ENCODE measurements at places on chromosomes 6 and 20. TPM values are rescaled to one million over a fixed set of nuclear protein-coding genes. Genes with fewer than 3 reads are reported as not detected.
A peak's percentile ranks its signal among the peaks of the same experiment; 100 is the strongest.

DNA sequence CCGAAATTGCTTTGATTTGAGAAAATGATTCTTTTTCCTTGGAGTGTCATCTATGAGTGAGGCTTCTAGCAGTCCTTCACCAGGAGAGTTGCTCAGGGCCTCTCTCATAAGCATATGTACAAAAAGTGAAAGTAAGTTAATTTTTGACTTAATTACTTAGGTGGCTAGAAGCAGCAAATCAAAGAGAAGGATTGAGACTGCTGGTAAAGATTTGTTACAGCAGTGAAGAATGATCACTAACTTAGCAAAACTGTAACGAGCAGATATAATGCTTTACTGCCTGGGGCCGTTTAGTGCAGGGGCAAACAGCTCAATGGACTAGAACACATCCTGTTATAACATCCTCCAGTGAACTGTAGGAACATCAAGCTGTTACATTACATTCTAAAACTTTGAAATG is 167.8 kb upstream of the RIPOR2 start:
- no peak for DNase-seq

FARS2 gene
- total RNA-seq, result 16.4 TPM

CRYBG1 gene
- total RNA-seq, result 3.5 TPM

DNA sequence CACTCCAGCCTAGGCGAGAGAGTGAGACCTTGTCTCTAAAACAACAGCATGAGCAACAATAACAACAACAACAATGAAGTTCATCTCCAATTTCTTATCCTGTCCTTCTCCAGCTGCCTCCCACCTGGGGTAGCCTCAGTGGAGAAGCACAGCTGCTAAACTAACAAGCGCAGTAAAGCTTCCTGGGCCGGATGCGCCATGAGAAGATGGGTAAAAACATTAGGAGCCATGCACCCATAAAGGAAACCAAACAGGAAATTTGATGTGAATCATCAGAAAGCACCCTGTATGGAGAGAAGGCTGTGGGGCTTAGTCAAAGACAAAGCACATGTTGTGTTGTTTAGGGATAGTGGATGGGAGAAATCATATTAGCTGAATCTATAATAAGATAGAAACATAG is 61.1 kb upstream of the CCN6 start:
- DNase-seq, result no peak

- DNase-seq, result no peak
These were observed 973.3 kb downstream of the EPHA7 start for GRCh38 chr6:92446052-92446451.

GRCh38 chr6:123226398-123226797 is 230.4 kb downstream of the CLVS2 start:
- DNase-seq, result no peak

DNA sequence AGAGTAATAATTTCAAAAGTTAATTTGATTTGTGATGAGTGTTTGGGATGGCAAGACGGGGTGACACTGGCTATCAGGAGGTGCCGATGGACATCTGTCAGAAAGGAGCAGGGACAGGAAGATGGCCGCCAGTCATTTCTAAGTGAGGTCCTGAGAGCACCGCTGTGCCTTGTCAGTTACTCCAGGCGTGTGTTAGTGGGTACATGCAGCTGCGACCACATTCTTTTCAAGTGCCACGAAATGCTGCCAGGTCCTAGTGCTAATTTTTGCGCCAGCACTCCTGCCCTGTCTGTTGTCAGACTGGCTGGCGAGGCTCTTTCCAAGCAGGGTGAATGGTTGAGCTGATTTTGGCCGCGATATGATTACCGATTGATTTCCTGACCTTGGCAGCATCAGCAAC is 64.6 kb upstream of the INSM1 start:
- no peak for DNase-seq

DNA sequence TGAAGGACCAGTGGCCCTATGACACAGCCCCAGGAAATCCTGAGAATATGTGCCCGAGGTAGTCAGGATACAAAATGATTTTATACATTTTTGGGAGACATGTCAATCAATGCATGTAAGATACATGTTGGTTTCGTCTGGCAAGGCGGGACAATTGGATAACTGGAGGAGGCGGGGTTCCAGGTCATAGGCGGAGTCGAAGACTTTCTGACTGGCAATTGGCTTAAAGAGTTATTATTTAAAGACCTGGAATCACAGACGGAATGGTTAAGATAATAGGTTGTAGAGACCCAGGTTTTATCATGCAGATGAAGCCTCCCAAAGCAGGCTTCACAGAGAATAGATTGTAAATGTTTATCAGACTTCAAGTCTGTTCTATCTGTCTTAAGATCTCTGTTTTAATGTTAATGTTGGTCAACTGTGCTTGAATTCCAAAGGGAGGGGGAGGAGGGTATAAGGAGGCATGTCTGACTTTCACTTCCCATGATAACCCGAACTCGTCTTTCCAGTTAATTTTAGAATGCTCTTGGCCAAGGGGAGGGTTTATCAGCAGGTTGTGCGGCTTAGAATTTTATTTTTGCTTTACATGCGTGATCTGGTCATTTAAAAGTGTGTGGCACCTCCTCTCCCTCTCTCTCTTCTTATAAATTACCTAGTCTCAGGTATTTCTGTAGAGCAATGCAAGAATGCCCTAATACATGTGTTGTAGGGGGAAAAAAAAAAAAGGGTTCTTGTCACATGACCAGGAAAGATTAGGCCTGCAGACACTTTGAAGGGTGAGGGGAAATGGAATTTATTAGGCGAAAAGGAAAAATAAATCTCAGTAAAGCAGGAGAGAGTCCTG is 230.7 kb downstream of the NFATC2 start:
- no peak for DNase-seq

GRCh38 chr20:43755390-43755789 is 28.6 kb upstream of the GTSF1L start:
- no peak for DNase-seq

DNA sequence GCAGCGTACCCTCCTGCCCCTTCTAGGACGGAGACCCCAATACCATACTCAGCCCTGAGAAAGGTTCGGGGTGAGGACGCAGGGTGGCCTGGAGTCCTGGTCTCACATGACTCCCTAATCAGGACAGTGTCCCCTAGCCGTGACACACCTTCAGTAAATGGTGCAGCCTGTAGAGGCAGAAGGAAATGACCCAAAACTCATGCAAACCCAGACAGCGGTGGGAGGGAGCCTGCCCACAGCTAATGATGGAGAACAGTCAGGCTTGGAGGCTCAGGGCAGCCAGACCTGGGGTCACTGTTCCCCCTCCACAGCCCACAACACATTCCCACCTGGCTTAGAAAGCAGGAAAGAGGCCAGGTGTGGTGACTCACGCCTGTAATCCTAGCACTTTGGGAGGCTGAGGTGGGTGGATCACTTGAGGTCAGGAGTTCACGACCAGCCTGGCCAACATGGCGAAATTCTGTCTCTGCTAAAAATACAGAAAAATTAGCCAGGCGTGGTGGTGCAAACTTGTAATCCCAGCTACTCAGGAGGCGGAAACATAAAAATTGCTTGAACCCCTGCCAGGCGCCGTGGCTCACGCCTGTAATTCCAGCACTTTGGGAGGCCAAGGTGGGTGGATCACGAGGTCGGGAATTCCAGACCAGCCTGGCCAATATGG is 8.8 kb upstream of the HMGA1 start:
- no peak for DNase-seq

GRCh38 chr20:61487997-61488371 is 235.9 kb downstream of the CDH4 start:
- DNase-seq, result no peak

DNA sequence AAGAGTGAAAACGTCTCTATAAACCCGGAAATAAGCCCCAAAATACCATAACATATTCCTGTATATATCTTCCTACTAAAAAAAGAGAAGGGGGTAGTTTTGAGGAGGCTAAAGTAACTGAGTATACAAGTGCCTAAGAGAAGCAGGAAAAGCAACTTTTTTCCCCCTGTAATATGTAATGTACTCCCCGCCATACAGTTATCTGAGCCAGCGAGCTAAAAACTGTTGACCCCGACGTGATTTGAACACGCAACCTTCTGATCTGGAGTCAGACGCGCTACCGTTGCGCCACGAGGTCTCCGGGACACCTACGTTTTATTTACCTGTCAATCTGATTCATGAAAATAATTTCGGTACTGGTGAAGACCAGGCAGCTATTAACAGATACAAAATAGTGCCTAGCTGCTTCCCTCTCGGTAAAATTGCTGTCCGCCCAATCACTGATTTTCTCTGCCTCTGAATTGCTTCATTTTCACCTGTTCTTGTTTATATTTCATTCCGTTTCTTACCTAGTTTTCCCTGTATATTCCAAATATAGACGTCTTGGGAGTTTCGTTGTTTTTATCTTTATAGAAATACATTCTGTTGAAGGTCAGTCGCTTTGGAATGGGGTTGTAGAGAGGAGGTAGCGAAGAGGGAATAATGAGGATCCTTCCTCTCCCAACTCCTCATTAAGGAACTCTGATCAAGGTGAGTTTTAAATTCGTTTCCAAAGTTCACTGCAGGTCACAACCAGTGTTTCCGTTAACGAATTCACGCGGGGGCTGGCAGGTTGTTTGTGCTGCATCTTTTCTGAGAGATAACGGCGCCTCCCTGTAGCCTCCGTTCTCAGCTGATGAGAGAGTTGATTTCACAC is 33.6 kb upstream of the BTN3A2 start:
- no peak for DNase-seq

GRCh38 chr6:86685230-86685797 is 252.0 kb upstream of the HTR1E start:
- no peak for DNase-seq

- no peak for DNase-seq
These were observed 1.7 kb downstream of the SLC13A3 start for GRCh38 chr20:46649650-46649949.

- DNase-seq, result peak; percentile 99
These were observed at the start of gene ACTL10 for GRCh38 chr20:33666293-33667244. Gene ACTL10, plus strand, starts transcription at chr20:33666943. Its CDS starts 555 bp downstream, at chr20:33667498.

NINL gene
- total RNA-seq, result 3.8 TPM

PLAGL1 gene
- total RNA-seq, result 14.3 TPM

GRCh38 chr20:1897965-1898464 is 2.8 kb downstream of the SIRPA start:
- DNase-seq, result no peak

GRCh38 chr6:168681748-168682147 is 240.8 kb downstream of the SMOC2 start:
- no peak for DNase-seq

DNA sequence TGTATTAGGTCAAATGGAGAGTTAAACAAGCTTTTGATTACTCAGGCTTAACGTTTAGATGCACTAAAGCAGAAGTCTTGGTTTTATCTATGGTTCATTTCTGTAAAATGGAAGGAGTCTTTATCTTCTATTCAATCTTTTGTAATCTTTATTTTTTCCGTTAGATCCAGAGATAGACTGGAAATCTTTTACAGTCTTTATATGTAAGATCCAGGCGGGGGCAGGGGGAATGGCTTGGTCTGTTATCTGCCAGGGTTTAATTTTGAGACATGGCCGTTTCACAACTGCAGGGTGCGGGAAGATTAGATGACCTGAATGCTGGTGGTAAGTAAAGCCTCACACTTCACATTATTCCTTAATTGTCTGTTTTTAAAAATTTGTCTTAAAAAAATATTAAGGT is 3.7 kb downstream of the AKAP12 start:
- DNase-seq, result no peak

ABHD16B gene
- not detected for total RNA-seq

TTLL9 gene
- total RNA-seq, result not detected
